ENCODE measurements at places on chromosomes 13 and 19.

- DNase-seq: no peak
Measured at GRCh38 chr13:94656176-94656575, 54.5 kb downstream of the GPR180 start.

GRCh38 chr19:47637550-47637949 lies 28.6 kb downstream of the BICRA start:
- DNase-seq: no peak

DNA sequence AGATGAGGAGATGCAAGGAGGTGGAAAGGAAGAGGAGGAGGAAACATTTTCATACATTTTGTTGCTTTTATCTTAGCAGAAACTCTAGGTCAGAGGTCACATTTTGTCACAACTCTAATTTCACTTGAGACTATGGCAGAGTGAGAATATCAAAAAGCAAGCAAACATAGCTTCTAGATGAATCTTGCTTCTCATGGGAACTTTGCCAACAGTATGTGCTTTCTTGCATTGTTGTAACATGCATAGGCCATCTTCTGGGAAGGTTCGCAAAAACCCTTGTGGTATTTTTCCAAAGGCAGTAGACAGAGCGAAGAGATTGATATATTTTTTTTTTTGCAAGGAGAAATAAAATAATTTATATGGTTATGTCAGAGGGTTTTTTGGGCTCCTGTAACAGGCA lies 291.3 kb downstream of the MTUS2 start:
- DNase-seq: no peak

DNA sequence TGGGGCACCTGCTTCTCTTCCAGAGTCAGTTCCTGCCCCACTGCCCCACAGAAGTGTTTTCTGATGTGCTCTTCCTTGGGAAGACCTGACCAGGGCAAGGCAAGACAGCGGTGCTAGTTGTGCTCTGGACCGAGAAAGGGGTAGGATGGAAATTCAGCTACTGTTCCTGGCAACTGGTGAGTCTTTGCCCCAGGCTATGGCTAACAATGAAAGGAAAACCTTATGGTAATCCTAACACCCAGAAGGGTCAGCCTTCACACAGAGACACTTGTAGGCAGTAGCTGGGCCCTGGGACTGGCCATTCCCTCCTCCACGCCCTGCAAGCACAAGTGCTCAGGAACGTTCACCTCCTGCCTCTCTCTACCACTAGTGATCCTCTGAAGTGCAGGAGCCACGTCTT lies 9.6 kb upstream of the CYSLTR2 start:
- no peak for DNase-seq

GRCh38 chr19:46954993-46955812 lies 64.4 kb upstream of the NPAS1 start:
- peak; percentile 86 for DNase-seq

DNA sequence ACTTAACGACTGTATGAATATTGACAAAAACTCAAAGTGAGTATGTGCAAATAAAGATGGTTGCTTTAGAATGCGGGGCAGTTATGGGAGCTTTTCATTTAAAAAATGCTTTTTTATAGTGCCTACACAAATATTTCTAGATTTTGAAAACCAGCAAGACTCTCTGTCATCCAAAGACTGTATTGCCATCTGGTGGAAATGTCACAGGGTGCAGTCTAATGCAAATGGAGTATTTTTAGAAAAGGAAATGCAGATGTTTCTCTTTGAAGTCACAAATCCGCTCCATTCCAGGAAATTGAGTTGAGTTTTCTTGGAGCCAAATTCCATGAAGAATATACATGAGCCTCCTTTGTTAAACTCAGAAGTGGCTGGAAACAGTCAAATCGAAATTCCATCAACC lies 2.3 kb upstream of the C1QTNF9B start:
- DNase-seq: peak; percentile 66

DNA sequence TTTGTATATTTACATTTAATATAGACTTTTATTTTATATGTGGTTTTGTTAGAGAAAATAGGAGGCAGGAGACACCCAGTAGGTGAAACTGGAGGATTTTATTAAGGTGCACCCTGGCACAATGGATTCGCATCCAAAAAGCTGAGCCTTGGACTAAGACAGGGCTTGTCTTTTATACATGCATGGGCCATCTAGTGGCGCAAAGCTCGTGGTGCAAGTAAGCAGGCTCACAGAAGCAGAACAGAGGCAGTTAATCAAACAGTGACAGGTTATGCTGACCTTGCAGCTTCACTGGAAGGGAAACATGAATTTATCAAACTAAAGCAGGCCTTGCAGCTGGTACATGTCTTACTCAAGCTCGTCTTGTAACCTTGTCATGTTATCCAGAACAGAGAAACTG lies 58.8 kb upstream of the ZNF681 start:
- DNase-seq: peak; percentile 67

GRCh38 chr13:36006347-36006746 lies 124.8 kb downstream of the DCLK1 start:
- no peak for DNase-seq

DNA sequence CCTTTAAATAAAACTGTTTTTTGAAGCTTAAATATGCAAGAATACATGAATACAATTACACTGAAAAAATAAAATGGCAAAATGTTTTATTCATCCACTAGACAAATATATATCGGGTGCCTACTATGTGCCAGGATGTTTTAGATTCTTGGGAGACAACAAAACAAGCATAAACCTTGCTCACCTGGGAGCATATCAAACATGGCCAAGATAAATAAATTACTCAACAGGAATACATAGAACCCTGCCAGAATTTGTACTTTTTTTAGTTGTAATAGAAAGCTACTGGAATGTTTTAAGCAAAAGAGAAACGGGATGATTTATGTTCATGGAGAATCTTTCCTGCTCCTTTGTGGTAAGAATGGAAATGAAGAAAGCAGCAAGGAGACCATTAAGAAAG lies 2358.5 kb upstream of the PCDH20 start:
- no peak for DNase-seq

DNA sequence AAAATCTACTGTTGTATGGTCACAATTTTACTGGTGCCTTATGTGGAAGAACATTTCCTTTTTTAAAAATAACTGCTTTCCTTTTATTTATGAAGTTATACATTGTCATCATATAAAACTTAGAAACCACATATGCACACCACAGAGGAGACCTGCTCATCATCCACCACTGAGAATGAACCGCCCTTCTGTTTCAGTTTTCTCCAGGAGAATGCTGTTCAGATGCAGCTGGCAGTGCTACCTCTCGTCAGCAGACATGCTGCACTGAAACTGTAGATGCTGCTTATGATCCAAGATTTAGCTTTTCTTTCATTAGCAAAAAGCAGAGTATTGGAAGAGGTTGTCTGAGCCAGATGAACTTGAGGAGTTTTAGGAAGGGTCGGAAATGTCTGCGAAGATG lies 10.1 kb downstream of the SLC25A15 start:
- no peak for DNase-seq

DNA sequence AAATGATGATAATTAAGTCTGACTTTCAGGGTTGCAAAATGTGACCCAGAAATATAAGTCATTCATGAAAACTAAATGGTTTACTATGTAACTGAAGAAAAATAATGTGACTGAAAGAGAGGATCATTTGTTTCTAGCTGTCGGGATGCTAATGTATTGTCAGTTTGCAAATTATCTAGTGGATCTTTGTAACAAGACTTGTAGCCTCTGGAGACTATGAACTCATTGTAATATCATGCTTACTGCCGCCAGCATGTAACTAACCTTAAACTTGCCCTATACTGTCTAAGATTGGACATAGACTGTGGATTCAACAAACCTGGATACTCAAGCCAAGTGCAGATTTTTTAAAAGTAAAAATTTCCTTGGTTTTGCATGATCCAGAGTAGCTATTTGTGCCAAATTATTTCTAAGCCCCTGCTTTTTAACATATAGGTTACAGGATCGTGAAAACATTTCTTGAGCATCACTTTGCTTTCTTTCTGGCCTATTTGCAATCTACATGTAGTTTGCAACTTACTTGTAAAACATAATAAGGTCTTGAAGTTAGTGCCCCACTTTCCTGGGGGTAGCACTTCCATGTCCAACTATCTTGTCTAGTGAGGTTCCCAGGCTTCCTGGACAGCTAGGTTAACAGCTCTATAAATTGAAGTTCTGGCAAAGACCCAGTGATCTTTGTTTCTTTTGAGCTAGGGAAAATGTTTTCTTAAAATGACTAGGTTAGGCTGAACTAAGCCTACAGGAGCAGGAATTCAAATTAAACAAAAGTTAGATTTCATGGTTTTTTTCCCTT lies 3.3 kb upstream of the POSTN start:
- DNase-seq: no peak

DNA sequence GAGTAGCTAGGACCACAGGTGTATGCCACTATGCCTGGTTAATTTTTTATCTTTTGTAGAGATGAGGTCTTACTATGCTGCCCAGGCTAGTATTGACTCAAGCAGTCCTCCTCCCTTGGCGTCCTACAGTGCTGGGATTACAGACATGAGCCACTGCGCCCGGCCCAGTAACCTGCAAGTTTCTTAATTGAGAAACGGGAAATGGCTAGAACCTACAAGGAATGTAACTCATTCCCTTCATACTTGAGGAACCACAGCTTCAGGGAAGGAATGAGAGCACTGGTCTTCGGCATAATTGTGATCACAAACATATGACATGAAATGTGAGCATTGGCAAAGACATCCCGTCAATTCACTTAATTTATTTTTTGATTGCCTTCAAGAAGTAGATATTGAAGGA lies 157.0 kb downstream of the KLF5 start:
- no peak for DNase-seq

GRCh38 chr13:99347911-99348451 lies 40.8 kb upstream of the GPR183 start:
- no peak for DNase-seq

DNA sequence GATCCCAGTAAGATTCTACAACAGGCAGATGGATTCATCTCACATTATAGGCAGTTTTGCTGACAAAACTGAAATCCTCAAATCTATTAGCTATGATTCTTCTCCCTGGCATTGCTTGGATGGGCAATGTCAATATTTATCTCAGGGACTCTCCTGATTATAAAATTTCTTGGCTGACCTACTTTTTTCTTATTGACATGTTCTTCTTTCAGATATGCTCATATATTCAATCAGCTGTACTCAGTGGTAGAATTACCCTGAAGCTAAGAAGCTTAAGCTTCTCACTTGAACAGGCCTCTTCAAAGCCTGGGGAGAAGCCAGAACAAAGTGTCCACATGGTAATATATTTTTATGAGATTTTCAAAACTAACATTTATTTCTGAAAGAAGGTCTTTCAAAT lies 513.6 kb downstream of the PCDH9 start:
- DNase-seq: no peak

DNA sequence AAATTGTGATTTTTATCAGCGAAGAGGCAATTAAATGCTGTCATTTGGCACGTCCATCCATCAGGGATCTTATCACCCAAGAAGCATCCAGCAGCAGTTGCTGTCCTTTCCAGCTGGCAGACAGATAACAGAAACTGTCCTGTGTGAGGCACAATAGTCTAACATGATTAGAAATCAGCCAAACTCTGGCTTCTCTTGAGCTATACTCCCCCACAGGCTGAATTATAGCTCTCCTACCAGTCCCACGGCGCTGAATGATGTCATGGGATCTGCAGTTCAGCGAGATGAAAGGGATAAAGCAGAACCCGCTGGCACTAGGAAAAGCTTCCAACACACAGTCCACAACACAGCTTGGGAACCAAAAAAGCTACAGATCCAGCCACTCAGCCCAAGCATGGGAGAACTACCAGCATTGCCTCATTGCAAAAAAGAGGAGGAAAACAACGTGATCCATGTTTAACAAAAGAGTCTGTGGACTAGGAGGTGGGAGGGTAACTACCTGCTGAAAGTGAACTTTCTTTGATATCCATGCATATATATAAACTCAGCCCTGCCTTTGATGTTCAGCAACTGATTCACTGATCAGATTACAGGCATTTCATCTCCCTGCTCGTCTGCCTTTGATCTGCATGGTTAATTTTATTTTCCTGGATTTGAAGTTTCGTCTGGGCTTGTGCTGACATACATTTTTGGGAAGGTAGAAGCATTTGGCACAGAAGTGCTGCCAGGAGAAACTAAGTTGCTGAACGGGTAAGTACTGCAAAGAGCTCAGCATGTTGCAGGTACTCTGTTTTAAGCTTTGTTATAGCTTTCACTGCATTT lies at the start of gene TNFRSF19:
Gene TNFRSF19 (plus strand): TSS at position 314 of the 822 bp plus-strand sequence. CDS start 19,772 bp downstream, outside the sequence.
- DNase-seq: peak; percentile 84

GRCh38 chr19:1035998-1036621 lies 3.8 kb upstream of the ABCA7 start:
- no peak for DNase-seq

GRCh38 chr13:102772042-102772425 lies 1.6 kb downstream of the TEX30 start:
- DNase-seq: no peak

GRCh38 chr13:56332671-56333070 lies 808.0 kb upstream of the PRR20A start:
- peak; percentile 82 for DNase-seq

DNA sequence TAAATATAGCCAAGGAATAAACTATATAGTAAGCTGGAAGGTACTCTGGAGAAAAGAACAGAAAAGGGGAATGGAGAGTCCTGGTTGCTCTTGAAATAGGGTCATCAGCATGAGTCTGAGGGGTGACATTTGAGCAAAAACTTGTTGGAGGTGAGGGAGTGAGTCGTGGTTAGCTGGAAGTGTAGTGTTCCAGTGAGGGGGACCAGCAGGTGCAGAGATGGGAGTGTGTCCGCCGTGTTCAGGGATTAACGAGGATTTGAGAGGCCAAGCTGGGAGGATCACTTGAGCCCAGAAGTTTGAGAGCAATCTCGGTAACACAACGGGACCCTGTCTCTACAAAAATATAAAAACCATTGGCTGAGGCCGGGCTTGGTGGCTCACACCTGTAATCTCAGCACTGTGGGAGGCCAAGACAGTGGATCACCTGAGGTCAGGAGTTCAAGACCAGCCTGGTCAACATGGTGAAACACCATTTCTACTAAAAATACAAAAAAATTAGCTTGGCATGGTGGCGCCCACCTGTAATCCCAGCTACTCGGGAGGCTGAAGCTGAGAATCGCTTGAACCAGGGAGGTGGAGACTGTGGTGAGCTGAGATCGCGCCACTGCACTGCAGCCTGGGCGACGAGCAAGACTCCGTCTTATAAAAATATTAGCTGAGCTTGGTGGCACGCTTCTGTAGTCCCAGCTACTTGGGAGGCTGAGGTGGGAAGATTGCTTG lies 1.1 kb downstream of the SUPT5H start:
- no peak for DNase-seq
